ENCODE measurements at places on chromosomes 6 and 20. TPM values are rescaled to one million over a fixed set of nuclear protein-coding genes. Genes with fewer than 3 reads are reported as not detected.

GMEB2 gene
- total RNA-seq: 11.7 TPM

FKBP1C gene
- 1.2 TPM for total RNA-seq

SLC22A1 gene
- 3.0 TPM for total RNA-seq

PHF1 gene
- 262 TPM for total RNA-seq

TMEM217 gene
- 2.1 TPM for total RNA-seq

C4B gene
- total RNA-seq: 5.1 TPM

SMLR1 gene
- not detected for total RNA-seq

FAM184A gene
- 0.40 TPM for total RNA-seq

DNA sequence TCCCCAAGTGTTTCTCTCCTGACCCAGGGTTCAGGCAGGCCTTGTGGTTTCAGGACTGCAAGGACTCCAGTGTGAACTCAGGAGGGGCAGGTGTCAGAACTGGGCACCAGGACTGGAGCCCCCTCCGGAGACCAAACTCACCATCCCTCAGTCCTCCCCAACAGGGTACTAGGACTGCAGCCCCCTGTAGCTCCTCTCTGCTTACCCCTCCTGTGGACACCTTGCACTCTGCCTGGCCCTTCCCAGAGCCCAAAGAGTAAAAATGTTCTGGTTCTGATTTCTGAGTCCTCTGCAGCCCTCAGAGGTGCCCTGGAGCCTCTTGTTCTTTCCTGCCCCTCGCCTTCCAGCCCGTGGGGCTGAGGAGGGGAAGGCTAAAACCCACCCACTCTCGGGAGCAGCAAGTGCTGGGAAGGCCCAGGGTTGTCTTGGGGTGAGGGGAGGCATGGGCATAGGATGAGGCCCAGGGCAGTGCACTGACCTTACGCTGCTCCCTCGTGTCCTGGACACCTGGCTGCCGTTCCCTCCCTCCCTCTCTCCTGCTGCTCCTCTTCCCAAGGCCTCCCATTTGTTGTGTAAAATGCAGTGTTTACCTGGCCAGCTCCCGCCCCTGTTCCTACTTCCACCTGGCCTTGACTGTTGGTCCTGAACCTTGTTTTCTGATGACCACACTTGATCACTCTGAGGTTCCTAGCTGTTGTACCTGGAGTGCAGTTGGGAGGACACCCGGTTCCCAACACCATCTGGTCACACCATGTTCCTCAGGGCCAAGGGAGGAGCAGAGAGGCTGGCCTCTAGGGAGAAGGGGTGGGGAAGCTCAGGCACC is 9.9 kb downstream of the CNPY3 start:
- DNase-seq: no peak

- DNase-seq: no peak
Measured at GRCh38 chr6:91412532-91412931, 825.7 kb upstream of the MAP3K7 start.

GRCh38 chr6:34813028-34813713 is 21.3 kb downstream of the BLTP3A start:
- DNase-seq: no peak

DNA sequence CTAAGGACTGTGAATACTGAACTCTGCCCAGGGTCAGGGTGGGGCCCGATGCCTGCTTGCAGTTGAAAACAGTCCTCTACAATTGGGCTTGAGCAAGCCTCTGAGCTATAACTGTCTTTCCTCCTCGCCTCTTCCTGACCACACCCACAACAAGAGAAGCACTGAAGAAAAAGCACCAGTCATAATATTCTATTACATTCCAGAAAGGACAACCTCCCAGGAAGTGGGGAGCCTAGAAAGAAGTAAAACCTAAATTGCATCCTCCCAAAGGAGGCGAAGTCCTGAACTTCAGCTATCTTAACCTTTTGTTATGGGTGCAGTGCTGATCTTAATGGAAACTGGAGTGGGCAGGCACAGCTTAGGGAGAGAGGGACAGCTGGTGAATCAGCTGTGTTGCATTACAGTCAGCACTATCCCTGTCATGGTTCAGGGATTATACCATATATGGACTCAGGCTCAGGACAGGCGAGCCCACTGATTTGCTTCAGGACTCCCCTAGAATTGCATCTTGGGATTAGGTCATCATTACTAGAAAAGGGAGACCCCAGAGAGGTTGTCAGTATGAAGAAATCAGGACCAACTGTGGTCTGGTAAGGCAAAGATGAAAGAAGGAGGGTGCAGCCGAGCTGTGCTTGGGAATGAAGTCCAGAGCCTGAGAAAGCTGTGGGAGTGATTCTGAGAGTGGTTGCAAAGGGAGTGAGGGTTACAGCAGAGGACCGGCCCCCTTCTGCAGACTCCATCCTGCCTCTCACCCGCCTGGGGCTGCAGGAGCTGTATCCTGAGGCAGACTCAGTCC is 18.3 kb upstream of the TRAM2 start:
- DNase-seq: no peak

DNA sequence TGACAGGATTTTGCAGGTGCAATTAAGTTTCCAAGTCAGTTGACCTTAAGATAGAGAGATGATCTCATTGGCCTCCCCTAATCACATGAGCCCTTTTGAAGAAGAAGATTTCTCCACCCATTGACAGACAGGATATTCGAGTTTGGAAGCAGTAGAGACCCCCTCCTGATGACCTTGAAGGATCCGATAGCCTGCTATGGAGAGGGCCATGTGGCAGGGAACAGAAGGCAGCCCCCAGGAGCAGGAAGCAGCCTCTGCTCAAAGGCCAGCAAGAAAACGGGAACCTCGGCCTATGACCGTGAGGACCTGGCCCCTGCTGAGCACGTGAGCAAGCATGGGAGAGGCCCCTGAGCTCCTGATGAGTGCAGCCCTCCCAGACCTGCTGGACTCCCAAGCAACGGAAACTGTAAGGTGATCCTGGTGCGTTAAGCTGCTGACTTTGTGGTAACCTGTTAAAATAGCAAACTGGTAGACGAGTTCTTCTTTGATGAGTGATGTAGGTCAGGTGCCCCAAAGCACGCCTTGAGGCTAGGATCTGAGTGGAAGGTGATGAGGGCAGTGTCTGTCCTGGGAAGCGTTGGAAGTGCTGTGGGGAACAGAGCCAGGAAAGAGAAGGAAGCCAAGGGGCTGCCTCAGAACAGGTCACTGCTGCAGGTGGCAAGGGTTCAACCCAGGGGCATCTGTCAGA is 18.5 kb upstream of the TUBB2A start:
- no peak for DNase-seq

GRCh38 chr6:162798546-162799266 is 70.9 kb downstream of the PACRG start:
- DNase-seq: no peak

- no peak for DNase-seq
Measured at GRCh38 chr20:10231290-10231689, 12.7 kb downstream of the SNAP25 start.

DNA sequence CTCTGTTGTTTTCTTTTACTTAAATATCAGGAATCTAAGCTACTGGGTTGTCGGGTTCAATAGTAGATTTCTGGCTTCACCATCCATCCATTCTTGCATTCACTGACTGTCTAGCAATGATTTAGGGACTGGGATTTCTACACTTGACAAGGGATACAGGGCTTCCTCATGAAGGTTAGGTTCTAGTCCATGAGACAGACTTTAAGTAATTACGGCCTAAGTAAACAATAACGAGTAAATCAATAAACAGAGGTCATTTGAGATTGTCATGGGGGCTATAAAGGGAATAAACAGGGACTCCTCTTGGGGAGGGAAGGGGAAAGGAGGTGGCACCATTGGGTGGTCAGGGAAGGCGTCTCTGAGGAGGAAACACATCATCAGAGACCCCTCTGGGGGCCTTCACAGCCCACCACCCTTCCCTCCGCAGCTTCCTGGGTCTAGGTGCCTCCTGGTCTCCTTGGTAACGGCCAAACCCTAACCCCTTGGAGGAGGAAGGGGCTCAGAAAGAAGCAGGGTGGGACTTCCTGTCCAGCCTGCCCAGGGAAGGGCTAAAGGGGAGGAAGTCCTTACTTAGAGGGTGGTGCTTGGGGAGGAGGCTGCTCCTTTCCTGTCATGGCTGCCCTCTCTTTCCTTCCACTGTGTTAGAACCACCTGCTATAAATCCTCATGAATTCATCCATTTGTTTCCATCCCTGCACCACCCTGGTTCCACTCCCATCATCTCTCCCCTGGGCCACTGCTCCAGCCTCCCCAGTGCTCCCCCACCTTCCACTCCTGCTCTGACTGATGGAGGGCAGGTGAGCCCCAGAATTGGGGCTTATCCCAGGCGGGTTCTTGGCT is 33.3 kb downstream of the BPIFB4 start:
- DNase-seq: no peak

DNA sequence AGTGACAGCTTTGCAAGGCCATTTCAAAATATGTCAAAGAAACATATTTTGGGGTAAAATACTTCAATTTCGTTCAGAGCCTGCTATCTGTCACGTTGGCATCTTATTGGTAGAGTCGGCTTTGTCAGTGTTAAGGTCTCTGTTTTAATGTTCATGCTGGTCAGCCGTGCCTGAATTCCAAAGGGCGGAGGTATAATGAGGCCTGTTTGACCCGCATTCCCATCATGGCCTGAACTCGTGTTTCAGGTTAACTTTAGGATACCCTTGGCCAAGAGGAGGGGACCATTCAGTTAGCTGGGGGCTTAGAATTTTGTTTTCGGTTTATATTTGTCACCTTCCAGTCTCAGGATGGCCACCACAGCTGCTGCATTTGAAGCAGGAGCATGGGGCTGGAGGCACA is 236.4 kb downstream of the NFATC2 start:
- DNase-seq: no peak

GRCh38 chr20:51329845-51330244 is 212.7 kb downstream of the NFATC2 start:
- DNase-seq: no peak

GRCh38 chr6:145138469-145139139 is 596.7 kb downstream of the EPM2A start:
- no peak for DNase-seq

All from natural killer cell (primary cell).